ACHN (cell line): ENCODE measurements at places on chromosomes 12 and 14.
A peak's percentile ranks its signal among the peaks of the same experiment; 100 is the strongest.

DNA sequence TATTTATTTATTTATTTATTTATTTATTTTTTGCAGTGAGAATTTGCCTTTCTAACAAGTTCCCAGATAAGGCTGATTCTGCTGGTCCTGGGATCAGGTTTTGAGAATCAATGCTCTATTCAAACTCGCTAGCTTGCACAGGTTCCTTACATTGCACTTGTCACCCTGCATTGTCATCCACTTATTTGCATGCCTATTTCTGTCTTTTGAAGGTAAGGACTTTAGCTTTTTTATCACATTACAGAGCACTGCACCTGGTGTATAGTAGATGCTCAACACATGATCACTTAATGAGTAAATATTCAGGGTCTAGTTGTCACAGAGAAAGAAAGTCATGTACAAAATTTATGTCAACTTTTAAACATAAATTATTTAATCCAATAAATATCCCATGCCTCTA, 219.7 kb upstream of the BTG1 start:
- no peak for DNase-seq

DNA sequence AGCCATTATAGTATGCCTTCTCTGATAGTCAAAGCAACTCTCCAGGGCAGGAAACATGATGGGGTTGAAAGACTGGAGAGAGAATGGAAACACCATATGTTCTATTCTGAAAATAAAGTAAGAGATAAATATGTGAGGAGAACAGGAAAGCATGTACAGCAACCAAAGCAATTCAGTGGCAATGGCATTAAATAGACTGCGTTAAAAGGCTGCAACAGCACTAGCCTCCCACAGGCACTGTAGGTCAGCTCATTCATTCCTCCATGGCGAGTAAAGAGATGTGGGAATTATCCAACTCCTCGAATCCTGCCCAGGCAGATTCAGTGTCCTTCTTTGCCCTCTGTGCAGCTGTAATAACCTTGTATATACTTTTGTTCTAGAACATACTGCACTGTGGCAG, 43.8 kb downstream of the ANO6 start:
- DNase-seq, result no peak

DNA sequence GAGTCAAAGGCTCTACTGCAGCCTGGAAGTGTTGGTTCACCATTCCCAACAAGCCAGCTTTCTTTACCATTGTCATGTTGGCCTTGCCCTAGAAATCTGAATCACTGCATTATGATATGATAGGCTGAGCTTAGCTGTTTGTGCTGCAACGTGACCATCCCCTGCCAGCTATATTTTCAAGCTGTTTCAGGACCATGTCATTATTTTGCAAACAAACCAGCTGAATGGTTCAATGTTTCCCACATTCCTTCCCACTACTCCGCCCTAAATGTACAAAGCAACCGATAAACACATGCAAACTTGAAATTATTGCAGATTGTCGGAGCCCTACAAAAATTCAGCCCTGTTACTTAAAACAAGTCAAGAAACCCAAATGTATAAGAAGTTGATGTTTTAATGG, 136.1 kb downstream of the KICS2 start:
- DNase-seq, result no peak

- no peak for DNase-seq
Measured at GRCh38 chr12:49388682-49389386, 21.6 kb downstream of the SPATS2 start.

GRCh38 chr12:85462888-85463287, 182.9 kb downstream of the ALX1 start:
- no peak for DNase-seq

DNA sequence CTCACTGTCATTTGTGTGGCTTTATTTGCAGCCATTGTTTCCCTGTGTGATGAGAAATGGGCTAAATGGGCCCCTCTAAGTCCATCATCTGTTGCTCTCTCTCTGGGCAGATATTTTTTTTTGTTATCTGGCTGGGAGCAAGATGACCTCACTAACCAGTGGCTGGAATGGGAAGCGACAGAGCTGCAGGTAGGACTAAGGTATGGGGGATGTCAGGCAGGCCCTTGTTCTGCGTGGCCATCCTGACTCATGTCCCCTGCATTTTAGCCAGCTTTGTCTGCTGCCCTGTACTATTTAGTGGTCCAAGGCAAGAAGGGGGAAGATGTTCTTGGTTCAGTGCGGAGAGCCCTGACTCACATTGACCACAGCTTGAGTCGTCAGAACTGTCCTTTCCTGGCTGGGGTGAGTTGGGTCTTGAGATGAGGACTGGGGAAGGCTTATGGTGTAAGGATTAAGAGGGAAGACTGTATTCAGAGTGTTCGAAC, 1.3 kb downstream of the MARS1 start:
- DNase-seq, result no peak

DNA sequence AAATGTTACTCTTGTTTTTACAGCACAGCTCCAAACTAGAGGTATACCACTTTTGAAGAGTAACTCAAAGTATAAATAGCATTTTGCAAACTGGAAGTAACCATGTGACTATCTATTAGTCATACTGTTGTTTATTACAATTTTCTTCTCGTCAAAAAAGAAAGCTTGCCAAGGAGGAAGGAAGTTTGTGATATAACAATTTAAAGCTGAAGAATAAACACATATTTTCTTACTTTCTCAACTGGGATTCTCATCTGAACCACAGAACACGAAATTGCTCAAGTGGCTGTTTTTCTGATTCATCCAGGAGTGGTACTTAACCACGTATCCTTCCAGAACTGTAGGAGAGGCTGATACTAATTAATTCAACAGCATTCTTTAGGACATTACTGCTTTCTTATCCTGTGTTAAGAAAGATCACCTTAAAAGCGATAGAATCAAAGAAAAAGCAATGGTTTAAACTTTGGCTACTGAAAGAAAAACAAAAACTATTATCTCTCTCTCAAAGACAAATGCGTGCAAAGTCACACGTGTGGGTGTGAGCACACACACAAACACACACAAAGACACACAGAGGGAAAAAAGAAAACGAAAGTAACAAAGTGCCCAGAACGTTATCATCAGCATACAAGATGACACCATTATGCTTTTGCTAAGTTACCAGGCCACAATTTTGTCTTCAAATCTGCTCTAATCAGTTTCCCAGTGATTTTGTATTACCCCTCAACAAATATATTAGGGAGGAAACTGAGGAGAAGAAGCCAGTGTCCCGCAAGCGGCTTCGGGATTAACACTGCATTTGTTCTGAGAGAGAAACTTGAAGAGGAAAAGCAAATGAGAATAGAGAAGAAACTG, at the start of gene CLEC2B:
Gene CLEC2B (minus strand): TSS at position 48 of the 855 bp plus-strand sequence.
- peak; percentile 60 for DNase-seq

DNA sequence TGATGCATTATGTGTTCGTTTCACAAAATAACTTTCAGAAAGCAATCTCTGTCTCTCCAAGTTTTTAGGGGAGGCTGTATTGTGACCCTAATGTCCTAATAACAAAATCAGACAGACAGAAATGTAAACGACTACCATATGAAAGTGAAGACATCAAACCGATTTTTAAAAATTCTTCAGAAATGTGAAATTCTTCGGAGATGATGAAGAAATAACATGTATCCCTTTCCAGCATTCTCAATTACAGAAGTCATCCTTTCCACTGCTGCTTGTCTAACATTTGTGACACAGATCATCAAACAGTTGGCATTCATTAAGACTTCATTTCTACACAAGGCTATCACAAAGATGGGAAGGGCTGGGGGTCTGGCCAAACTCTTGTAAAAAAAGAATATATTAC, 41.0 kb downstream of the DMAC2L start:
- DNase-seq, result no peak

DNA sequence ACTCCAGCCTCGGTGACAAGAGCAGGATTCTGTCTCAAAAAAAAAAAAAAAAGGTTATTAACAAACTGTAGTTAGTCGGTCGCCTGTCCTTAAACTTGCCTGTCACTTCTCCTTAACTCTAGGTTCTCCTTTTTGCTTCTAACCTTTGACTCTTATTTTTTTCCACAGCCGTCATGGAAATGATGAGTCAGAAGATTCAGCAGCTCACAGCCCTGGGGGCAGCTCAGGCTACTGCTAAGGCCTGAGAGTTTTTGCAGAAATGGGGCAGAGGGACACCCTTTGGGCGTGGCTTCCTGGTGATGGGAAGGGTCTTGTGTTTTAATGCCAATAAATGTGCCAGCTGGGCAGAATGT, 418 bp upstream of the MYG1 start:
- DNase-seq, result peak; percentile 74

DNA sequence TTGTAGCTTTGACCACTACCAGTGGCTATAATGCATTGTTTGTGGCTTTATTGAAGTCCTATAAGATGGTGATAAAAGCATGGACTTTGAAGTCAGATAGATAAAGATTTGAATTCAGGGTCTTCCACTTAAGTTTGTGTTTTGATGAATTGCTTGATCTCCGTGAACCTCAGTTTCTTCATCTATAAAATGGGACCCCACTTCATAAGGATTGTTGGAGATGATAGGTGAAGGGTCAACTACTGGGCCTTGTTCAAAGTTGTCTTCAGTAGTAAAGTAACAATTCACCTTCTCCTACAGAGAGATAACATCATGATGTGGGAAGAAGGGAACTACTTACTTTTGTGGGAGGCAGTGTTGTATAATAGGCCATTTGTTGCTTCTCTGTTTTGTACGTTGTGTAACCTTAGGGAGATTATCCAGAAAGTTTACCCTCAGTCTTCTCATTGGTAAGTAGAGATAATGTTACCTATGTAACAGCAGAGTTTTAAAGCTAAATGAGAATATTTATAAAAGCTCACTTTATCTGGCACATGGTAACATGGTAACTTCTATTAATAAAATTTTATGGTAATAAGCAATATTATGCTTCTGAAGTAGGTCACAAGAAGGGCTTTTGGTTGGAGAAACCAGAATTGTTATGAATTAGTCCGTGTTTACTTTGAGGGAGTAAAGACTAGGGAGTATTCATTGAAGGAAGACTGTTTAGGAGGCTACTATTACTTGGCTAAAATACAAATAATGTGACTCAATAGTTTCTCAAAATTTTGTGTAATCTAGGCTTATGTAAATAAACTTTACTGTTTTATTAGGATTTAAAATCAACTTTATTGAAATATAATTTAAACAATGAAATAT, 15.1 kb downstream of the ADIPOR2 start:
- DNase-seq, result no peak

- DNase-seq, result peak; percentile 72
Measured at GRCh38 chr14:103385929-103386712, 906 bp downstream of the MARK3 start.

GRCh38 chr14:24122898-24123297, 7.6 kb upstream of the FITM1 start:
- DNase-seq, result no peak

- no peak for DNase-seq
Measured at GRCh38 chr12:131101703-131102492, 148.2 kb downstream of the ADGRD1 start.

- peak; percentile 64 for DNase-seq
Measured at GRCh38 chr14:101707068-101707842, 54.3 kb upstream of the PPP2R5C start.

GRCh38 chr14:57918791-57919190, 52.9 kb upstream of the SLC35F4 start:
- peak; percentile 69 for DNase-seq

- DNase-seq, result no peak
Measured at GRCh38 chr12:89129167-89129870, 223.0 kb downstream of the DUSP6 start.

DNA sequence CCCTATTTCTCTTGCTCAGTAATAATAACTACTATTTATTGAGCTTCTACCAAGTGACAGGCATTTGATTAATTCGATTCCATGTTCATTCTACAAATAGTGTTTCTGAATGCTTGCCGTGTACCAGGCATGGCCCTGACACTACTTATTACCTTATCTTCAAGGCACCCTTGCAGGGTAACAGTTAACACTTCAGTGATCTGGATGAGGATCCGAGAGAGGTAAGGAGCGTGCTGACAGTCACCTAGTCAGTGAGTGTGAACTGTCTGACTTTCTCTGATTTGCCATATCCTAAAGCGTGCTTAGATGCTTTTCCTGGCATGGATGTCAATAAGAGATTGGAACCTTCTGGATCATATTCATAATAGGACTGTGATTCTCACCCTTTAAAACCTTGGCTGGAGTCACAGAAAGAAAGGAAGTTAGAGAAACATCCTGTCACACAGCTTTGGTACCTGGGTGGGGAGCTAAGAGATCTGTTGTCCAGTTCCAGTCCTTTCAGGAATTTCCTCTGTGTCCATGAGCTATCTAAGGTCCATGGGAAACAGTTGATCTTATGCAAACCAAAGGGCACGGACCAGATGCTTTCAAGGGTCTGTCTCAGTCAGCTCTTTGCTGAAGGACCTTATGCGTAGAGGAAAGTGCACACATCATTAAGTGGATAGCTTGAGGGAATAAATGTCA, 54.8 kb downstream of the PPFIBP1 start:
- no peak for DNase-seq

DNA sequence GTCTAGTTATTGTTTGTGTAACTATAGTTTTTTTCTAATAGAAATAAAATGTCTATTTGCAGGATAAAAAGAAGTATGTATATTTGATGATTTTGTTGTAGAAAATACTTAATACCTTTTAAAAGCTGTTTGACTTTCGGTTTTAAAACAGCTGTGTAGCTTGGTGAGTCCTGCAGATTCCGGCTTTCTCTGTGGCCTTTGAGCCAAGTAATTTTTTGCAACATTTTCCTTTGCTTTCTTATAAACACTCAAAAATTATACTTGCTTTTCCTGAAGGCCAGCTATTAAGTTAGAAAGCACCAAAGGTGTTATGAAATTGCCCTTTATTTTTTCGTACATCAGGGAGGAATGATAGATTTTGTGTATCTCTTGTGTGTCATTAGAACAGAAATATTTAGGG, 63.6 kb downstream of the CRADD start:
- DNase-seq, result peak; percentile 61

DNA sequence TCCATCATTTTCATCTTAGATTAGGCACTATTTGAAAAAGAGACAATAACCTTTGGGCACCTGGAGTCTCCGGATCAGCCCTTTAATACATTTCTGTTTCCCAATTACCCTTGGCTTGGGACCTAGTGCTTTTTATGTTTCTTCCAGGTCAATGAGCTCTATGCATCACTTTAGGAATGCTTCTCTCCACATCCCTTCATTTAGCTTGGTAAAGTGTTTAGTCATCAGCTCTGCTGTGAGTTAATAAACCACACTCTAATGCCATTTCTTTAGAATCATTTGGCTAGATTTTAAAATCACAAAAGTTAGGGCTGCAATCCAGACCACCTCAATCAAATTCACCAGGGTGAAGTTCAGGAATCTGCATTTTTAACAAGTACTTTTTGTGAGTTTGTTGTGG, 41.7 kb downstream of the RASSF9 start:
- no peak for DNase-seq

GRCh38 chr12:25715102-25715501, 162.0 kb upstream of the LMNTD1 start:
- DNase-seq, result no peak

- DNase-seq, result no peak
Measured at GRCh38 chr12:118439068-118439467, 62.7 kb downstream of the SUDS3 start.

DNA sequence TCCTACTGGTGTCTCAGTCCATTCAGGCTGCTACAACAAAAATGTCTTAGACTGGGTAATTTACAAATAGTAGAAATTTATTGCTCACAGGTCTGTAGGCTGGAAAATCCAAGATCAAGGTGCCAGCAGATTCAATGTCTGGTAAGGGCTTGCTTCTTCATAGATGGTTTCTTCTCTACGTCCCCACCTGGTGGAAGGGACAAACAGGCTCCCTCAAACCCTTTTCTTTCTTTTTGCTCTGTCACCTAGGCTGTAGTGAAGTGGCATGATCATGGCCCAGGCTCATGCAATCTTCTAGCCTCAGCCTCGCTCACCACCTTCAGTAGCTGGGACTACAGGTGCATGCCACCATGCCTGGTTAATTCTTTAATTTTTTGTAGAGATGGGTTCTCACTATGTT, 106.8 kb upstream of the RPH3A start:
- no peak for DNase-seq
